Metanephros (tissue), 2 donors: ENCODE measurements at places on chromosomes 2 and 18. TPM values are rescaled to one million over a fixed set of nuclear protein-coding genes. Genes with fewer than 3 reads are reported as not detected.

Gene ABCA12
- total RNA-seq: 0.12 TPM

Gene ERICH2
- not detected for total RNA-seq

Gene HS6ST1
- total RNA-seq: 115 TPM

Gene KCMF1
- total RNA-seq: 28.5 TPM

Gene PXDN
- 210 TPM for total RNA-seq

Gene CPLX4
- not detected for total RNA-seq

Gene COL4A4
- 38.8 TPM for total RNA-seq

Gene SLC38A11
- total RNA-seq: 3.2 TPM

Gene COLEC11
- 2.6 TPM for total RNA-seq

Gene HOXD11
- 40.2 TPM for total RNA-seq
